Renal cortex interstitium (tissue), 15 donors: ENCODE measurements at places on chromosomes 11 and 22.

GRCh38 chr11:45144126-45145082 is 2.0 kb upstream of the PRDM11 start:
- no peak for DNase-seq

DNA sequence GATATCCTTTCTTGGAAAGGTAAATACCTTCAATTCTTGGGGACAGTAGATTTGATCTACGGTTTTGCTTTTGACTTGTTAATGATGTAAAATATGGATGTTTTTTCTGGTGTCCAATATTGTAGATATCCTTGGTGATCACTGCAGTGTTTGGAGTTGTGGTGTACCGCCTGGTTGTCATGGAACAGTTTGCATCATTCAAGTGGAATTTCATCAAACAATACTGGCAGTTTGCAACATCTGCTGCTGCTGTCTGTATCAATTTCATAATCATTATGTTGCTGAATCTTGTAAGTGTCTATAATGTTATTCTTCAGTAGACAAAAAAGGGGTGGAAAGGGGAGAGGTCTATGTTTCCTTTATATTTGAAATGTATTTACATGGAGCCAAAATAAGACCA is 27.4 kb upstream of the MUC15 start:
- no peak for DNase-seq

DNA sequence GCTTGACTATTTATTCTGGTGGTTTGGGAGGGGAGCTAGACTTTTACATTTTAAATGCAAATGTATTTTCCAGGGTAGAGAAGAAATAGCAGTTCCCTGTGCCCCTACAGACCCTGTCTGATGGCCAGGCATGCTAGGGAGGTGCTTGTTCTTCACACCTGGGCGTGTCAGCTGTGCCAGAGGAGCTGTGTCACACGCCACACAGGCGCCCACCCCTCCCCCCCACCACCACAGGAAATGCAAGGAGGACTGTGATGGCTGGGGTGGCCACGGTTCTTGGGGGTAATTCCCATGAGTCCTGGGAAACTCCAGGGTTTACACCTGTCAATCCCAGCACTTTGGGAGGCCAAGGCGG is 82.2 kb downstream of the FLI1 start:
- no peak for DNase-seq

- DNase-seq, result no peak
Measured at GRCh38 chr11:118171269-118172062, 5.0 kb downstream of the SCN2B start.
